ENCODE measurements at places on chromosomes 1 and 21.

DNA sequence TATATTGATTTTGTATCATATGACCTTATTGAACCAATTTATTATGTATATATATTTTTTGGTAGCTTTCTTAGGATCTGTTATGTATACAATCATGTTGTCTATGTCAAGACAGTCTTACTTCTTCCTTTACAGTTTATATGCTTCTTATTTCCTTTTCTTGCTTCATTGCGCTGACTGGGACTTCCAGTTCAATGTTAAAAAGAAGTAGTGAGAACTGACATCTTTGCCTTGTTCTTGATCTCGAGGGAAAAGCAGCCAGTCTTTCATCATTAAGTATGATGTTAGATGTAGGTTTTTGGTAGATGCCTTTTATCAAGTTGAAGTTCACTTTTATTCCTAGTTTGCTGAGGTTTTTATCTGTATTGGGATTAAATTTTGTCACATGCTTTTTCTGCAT, 17.5 kb downstream of the MAN1C1 start:
- DNase-seq, result no peak

- no peak for DNase-seq
These were observed 297.8 kb downstream of the BRINP3 start for GRCh38 chr1:190179817-190180216.

DNA sequence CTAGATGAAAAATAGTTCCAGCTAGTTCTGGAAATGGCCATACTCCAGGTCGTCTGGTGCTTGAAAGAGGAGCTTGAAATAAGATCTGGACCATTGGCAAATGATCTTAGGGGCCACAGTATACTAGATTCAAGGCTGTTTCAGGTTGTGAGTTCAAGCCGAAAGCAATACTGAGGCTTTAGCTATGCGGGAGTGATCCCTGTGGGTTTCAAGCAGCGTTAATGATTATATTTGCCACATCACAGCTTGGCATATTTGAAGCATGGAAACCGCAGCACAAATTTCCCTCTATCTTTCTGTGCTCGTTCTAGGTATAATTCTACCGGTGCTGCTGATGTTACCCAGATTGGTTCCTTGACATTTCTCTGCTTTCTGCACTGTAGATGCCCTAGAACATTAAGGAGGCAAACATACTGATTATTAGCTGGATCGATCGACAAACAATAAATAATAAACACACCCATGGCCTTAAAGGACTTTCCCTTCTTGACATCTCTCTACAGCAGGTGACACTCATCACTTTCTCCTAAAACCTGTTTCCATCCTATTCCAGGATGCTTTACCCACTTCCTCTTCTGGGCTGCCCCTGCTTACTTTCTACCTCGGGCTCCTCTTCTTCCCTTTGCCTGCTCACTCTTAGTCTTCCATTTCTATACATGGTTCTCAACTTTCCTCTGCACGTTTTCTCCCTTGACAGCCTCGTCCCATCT, 40.6 kb upstream of the LYST start:
- DNase-seq, result no peak

DNA sequence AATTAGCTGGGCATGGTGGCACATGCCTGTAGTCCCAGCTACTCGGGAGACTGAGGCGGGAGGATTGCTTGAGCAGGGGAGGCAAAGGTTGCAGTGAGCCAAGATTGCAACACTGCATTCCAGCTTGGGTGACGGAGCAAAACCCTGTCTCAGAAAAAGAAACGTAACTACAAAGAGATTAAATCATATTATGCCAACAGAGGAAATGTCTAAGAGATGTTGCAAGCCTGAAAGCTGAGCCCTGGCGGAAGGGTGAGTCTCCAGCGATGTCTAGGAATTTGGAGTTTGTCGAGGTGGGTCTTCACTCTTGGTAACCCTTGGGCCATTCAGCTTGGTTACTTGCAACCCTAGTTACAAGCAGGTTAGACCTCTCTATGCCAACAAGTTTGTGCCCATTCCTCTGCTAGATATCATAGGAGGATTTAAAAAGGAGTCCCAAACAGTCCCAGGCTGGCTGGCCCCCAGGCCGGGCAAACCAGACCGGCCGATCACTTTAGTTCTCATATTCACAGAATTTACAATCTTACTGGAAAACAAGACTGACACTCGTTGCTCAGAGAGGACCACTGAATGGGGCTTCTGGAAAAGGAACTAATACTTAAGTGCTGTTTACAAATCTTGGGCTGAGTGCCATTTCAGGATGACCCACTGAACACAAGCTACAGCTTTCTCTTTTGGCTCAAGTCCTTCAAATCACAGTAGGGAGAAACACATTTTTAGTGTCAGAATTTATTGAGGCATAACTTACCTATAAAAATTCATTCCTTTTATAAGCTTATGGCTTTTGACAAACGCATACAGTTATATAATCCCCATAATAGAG, 27.1 kb downstream of the SLC30A1 start:
- DNase-seq, result no peak

- no peak for DNase-seq
These were observed 51.3 kb upstream of the IVNS1ABP start for GRCh38 chr1:185368313-185368855.

DNA sequence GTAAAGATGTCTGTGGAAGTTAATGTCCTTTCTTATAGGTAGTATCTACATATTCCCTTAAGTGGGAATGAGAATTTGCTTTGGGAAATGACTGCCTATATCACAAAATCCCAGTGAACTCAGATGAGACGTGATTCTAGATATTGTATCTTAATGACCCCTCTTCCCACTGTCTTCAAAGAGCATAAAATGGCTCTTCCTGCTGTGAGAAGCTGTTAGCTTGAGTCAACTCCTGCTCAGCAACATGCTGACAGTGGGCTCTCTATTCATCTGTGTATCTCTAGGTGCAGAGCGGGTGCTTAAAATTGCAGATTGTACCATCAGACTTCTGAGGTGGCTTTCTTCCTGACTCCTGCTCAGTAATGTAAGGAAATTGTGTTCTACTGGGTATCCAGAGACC, 100.6 kb downstream of the SPAG17 start:
- no peak for DNase-seq

GRCh38 chr1:175000697-175001187, 995 bp downstream of the CACYBP start:
- no peak for DNase-seq

- DNase-seq, result no peak
These were observed 649.5 kb upstream of the CAMK1G start for GRCh38 chr1:208933984-208934525.

- no peak for DNase-seq
These were observed 130.9 kb upstream of the SAMSN1 start for GRCh38 chr21:14677013-14677412.

DNA sequence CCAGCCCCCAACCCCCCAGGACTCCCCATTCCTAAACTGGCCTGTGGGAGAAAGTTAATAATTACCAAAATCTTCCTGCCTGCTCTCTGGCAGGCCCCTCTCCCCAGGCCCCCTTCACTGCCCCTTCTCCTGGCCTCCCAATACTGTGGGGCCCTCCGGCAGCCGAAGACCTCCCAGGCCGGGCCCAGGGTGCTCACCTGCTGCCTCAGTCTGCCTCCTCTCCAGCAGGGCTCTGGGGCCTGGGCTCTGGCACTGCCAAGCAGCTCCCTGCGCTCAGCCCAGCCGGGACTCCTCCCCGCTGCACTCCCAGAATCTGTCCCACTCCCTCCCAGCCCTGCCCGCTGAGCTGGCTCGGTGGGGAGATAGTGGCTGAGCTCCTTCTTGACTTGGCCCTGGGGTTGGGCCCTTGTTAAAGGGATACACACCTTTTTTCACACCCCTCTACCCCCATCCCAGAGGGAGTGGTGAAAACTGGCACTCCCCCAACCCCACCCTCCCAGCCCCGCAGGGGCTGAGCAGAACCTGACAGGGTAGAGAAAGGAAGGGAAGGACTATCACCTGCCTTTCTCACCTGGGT, at the start of gene S100A16:
Gene S100A16 (minus strand): TSS at position 383 of the 577 bp plus-strand sequence. CDS start 4,986 bp downstream, outside the sequence.
- DNase-seq, result no peak

- no peak for DNase-seq
These were observed 4.5 kb downstream of the TOMM20 start for GRCh38 chr1:235124111-235124510.

DNA sequence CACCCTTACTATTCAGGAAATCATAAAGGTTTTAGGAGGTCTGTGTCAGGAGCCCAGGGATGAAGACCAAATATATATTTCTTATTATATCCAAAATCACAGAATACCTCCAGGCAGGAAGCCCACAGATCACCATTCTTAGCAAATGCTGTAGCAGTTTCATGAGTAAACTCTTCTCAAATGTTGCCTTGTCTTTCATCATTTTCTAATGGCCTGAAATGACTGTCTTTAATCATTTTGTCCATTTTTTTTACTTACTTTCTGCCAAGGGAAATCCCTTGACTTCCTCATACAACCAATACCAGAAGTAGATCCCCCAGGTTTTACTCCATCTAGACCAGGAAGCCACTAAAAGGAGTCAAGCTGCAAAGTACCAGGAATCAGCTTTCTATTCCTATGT, 32.4 kb downstream of the PSMG1 start:
- no peak for DNase-seq

- no peak for DNase-seq
These were observed at the start of gene FCMR for GRCh38 chr1:206921772-206922265. TSS of gene FCMR (minus strand) at chr1:206921941. CDS start at chr1:206921854, 87 bp downstream.

DNA sequence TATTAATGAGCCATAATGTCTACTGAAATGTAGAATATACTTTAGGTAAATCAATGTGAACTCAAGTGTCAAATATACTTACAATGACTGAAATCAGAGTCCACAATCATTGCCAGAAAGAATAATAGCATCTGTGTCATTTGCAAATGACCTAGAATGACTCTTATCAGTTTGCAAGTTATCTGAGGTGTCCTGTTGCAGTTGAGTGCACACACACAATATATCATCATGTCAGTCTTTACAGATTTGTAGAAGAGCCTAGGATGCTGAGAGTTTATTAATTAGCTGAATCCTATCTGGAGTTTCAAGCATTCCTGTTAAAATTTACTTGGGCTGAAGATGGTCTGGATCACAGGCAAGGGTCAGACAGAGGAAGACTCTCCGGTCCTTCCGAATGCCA, 324.0 kb upstream of the GREM2 start:
- DNase-seq, result no peak

DNA sequence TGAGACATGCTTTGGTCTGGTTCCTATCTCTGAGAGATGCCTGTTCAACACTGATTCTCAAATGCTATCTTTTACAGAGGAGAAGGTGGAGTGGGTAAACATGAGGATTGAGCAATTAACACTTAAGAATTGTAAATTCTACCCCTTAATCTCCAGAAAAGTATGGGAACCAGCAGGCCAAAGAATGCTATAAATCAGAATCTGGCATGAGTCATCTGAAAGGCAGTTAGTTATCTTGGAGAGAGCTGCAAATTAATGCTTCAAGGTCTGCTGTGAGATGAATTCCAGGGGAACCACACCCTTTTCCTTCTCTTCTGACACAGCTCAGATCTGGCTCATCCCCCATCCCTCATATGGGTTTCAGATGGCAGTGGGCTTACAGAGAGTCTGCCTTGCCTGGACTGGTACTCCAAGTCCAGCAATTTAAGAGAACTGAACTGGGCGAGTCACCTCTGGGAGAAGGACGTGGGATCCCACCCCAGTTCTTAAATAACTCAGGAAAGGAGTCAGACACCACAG, 5.2 kb downstream of the S100A10 start:
- DNase-seq, result no peak

GRCh38 chr1:116794371-116794770, 40.1 kb downstream of the CD2 start:
- no peak for DNase-seq

DNA sequence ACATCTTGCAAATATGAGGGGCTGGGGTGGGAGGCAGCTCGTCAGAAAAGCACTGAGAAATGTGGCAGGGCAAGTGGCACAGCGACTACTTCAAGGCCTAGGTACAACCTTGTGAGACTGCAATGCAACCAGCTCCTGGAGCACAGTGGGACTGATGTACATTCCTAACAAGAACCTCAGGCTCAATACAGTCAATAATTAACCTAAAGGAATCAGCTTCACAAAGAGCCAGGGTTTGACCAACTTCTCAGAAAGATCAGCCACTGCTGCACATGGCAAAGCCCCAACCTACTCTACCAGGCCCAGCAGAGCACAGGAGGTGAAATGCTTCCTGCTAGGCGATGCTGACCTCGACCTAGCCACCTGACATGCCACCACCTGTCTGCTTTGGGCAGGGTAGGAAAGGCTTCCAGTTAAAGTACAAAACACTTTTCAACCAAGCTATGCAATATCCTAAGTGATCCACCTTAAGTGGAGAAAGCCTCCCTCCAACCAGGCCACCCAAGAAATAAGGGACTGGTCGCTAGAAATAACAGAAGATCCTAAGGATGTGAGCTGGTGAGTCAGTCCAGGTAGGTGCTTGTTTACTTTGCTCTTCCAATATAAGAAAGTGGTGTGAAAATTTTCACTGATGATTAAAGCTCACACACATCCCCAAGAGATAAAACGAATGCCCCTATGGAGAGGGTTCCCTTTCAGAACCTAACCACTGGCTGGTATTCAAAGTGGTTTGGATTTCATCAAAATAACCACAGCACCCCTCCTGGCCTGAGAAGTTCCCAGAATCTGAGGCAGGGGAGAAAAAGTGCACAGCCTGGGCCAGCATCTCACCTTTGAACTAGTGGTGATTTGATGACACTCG, 2.1 kb downstream of the RIPK4 start:
- no peak for DNase-seq

GRCh38 chr1:151960780-151961513, 32.7 kb downstream of the S100A10 start:
- DNase-seq, result no peak

DNA sequence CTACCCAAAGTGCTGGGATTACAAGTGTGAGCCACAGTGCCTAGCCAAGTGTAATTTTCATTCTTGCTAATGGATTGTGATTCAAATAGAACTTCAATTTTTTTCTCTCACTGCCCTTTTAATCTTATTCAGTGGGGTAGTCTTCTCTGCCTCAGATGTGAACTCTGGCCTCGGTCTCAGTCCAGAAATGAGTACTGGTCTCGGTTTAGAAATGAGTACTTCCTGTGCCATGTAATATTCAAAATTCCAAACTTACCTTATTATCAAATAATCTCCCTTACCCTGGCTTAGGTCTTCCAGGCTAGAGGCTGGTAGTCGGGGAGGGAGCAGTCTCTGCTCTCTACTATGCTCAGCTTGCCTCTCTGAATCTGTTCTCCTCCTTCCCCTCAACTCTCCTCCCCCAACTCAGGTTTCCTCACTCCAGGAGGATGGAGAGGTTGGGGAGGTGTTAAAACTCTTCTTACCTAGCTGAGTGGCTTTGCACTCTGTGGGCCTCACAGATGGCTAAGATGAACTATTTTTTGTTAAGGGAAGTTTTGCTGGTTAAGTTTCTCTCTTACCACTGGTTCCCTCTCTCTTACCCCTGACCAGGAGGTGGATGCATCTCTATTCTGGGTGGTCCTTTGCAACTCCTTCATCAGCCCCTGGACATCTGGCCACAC, 4.8 kb upstream of the SLAMF9 start:
- no peak for DNase-seq

DNA sequence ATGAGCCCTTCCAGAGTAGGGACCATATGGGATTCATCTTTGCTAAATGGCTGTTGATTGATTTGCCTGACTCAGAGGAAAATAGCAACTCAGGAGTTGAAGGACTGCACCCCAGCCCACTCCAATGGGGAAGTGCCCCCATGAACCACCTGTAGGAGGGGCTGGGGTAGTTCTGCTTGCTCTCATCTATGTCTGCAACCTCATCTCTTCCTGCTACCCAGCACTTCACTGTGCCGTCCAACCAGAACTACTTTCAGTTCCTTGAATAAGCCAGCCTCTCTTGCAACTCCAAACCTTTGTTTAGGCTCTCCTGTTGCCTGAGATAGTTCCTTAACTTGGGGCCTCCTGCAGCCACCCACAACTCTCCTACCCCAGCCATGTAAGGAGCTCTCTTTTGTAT, 26.6 kb downstream of the BEND5 start:
- no peak for DNase-seq

- no peak for DNase-seq
These were observed 26.8 kb downstream of the GFI1 start for GRCh38 chr1:92459871-92460320.

GRCh38 chr1:110816945-110817344, 56.0 kb upstream of the CD53 start:
- no peak for DNase-seq
